Ureter (tissue), 1 donor: ENCODE measurements at places on chromosomes 12 and 14.

GRCh38 chr12:121448771-121449315 lies 48.9 kb downstream of the RNF34 start:
- DNase-seq = no peak

GRCh38 chr12:75184516-75184915 lies 25.1 kb downstream of the KCNC2 start:
- DNase-seq = no peak

DNA sequence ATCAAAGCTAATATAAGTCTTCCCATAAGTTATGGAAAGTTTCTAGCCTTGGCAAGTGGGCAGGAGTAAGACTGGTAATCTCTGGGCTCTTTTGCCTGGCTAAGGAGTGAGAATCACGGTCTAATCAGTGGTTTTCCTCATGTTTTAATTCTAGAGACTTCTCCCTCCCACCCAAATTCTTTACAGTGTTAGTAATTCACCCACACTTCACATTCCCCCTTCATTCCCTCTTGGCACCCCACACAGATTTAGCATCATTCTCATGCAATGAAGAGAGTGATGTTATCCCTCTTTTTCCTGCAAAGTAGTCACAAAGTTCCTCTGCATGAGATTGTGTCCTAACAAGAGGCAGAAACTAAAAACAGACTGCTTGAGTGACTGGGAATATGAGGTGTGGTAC lies 28.6 kb upstream of the CACNA2D4 start:
- DNase-seq = no peak

DNA sequence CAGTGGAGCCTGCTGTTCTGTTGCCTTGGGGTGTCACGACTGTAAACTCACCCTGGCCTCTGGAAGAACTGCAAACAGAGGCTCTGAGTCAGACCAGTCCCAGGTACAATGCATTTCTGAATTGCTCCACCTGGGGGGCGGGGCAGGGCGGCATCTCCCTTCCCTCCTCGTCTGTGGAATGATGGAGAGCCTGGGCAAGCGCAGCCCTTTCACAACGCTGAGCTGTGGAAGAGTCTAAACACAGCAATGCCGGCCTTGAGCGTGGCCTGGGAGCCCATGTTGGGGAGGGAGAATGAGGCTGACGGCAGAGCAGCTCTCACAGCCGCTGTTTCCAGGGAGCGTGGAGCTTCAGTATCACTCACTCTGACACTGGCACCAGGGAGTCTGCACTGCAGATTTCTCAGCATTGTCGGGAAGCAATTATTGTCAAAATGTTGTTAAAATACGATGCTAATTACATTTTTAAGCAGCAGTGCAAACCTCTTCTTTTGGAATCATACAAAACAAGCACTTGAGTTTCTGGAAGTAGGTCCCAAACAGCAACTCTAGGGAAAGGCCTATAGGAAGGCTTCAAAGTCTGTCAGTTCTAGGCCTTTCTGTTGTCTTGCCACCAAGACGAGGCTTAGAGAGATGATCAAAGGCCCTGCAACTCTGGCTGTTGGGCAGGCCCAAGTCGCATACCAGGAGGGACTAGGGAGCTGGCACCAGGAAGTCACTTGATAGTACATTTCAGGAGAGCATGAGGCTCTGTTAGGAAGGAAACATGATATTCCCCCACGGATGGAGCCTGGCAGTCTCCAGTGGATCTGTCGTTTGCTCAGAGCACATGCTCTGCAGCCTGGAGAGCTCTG lies 244.0 kb upstream of the FKBP4 start:
- no peak for DNase-seq

GRCh38 chr14:74308695-74309094 lies 6.0 kb upstream of the ABCD4 start:
- DNase-seq = no peak

DNA sequence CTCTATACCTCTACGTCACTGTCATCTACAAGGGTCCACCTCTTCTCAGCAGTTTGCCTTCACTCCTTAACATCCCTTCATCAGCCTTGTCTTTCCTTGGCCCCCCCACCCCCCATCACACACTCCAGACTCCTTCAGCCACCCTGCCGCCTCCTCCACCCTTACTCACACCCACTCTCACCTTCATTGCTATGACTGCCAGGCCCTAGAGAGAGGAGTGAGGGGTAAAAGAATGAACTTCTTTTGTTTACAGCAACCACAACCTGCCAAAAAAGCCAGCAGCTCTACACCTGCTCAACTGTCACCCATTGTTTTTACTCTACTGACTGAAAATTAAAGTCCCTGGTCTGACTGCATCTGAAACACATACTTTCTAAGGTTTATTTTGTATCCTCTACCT lies 112.8 kb downstream of the DUSP6 start:
- DNase-seq = no peak

DNA sequence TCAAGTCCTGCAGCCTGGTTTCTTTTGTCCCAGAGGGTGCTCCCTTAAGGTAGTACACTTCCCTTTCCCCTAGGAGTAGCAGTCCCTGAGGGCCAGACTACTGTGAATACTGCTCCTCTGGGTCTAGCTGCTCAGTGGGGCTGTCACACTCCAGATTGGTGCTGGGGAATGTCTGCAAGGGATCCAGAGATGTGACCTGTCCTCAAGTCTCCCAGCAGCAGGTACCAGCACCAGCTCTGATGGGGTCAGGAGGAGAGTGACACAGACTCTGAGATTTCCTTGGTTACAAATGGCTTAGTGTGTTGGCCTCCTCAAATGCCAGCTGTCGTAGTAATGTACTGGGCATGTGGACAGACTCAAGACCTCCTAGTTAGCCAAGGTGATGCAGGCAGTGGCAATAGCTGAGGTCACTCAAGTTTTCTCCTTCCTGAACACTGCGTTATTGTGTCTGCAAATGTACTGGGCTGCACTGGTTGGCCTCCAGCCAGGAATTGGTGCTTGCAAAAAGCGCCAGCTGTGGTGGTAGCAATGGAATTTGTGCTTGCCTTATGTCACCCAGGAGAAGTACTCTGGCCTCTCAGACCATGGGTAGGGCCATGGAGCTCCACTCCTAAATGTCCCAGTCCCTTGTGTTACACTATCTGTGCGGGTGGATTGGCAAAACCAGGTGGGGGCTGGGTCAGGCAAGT lies 36.4 kb upstream of the AEBP2 start:
- no peak for DNase-seq

DNA sequence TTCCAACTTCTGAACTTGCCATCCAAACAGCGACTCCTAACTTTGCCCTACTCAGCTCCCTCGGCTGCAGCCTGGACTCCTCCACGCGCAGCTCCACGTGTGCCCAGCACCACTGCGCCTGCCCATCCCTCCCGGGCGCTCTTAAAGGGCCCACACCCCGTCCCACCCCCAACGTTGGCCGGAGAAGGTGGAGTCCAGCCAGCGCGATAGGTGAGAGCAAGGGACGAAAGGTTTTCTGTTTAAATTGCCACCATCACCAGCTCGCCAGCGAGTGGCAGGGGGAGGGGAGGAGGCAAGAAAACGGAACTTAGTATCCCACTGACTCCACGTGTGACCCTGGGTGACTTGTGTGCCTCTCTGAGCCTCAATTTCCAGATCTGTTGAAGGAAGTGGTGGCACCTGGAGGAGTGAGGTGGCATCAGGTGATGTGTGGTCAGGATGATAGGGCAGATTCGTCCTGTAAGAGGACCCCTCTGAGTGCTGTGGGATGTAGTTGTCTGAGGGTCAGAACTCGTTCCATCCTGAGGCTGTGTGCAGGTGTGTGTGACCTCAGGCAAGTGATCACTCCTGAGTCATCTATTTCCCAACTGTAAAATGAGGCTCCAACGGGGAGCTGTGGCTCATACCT lies 59.7 kb downstream of the TRPV4 start:
- no peak for DNase-seq

GRCh38 chr12:51349026-51349425 lies 2.5 kb upstream of the CELA1 start:
- DNase-seq = no peak

GRCh38 chr12:124893792-124894516 lies 20.5 kb downstream of the UBC start:
- no peak for DNase-seq

GRCh38 chr14:46574221-46574977 lies 77.2 kb downstream of the RPL10L start:
- DNase-seq = no peak

DNA sequence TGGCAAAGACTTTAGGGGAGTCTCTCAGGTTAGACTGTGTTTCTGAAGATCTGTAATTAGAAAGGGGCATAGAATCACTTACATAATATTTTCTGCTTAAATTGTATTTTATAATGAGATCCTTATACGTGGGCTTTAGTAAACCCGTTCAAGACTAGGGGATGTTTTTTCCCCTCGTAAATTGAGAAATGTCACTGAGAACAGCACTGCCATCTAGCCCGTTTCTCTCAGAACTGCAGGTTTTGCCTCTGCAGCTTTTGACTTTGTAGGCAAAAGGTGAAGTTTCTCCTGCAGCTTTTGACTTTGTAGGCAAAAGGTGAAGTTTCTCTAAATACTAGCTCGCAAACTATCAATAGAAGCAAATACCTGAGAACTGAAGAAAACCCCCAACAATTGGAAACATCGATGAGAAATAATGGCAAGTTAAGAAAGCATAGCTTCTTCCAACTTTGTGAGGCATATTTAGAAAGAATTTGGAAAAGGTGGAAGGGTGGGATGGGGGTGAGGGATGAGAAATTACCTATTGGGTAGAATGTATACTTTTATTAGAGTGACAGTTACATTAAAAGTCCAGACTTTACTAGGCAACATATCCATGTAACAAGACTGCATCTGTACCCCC lies 9.9 kb upstream of the ASPG start:
- DNase-seq = no peak

- no peak for DNase-seq
Measured at GRCh38 chr12:22635812-22636211, 10.8 kb downstream of the ETNK1 start.

DNA sequence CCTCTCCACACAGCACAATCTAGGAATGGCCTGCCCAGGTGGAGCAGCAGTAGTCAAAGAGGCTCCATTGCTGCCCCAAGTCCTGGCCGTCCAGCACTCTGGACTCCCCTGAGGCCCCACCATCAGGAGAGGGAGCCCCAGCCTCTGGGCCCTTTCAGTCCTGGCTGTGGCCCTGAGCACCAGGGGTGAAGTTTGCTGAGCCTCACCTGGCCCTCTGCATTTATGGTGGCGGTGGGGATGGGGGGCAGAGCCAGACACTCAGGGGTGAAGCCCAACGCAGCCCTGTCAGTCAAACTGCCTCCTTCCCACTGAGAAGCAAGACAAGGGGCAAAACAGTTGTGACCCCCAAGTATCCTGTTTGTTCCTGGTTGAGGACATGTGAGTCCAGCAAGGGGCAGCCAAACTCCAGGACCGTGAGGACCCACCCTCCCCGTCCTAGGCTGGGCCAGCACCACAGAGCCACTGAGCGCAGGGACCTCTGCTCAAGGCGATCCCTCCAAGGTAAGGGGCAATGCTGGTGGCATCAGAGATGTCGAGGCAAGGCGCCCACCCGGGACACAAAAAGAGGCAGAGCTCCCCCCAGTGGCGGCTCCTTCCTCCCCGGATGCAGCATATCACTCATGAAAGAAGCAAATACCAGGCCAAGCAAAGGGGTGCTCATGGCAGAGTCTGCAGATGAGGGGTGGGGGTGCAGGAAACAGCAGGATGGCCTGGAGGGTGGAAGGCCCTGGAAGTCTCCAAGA lies 4.8 kb upstream of the AMN start:
- no peak for DNase-seq

DNA sequence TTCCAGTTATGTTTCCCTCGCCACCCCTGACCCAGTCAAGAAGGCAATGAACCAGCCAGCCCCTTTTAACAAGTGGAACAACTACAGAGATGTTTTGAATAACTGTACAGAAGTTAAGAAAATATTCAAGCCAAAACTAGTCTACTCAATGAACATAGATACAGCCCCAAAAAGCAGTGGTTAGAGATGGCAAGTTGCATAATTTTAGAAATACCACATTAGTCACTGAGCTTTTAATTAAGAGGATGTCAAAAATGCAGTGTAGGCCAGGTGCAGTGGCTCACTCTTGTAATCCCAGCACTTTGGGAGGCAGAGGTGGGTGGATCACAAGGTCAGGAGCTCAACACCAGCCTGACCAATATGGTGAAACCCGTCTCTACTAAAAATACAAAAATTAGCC lies 27.2 kb downstream of the PROX2 start:
- no peak for DNase-seq

GRCh38 chr12:44098786-44099185 lies 262.9 kb downstream of the TMEM117 start:
- no peak for DNase-seq

GRCh38 chr12:46439793-46440511 lies 67.4 kb upstream of the SLC38A2 start:
- no peak for DNase-seq

- DNase-seq = peak; percentile 56
Measured at GRCh38 chr14:96206461-96206860, 1.8 kb downstream of the BDKRB2 start.

DNA sequence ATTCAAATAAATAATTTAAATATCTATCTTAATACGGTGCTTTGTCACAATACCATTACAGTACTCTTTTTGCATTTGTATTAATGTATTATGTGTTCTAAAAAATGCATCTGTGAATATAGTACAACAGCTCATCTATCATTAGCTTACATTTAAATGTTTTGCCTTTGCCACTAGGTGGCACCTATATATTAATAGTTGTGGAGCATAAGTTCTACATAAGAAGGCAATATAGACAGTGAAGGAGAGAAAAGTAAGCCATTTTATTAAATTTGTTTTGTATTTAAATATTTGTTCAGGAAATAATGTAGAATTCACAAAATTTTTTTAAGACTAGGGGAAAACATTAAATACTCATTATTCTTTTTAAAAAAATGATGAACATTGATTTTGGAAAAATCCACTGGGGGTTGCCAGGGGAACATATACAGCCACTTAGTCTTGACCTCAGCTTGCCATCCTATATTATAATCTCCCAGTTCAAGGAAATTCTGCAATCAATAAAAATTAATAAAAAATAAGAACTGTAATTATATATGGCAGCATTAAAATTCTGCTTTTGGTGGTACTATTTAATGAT lies 9.8 kb downstream of the CCER1 start:
- DNase-seq = no peak

DNA sequence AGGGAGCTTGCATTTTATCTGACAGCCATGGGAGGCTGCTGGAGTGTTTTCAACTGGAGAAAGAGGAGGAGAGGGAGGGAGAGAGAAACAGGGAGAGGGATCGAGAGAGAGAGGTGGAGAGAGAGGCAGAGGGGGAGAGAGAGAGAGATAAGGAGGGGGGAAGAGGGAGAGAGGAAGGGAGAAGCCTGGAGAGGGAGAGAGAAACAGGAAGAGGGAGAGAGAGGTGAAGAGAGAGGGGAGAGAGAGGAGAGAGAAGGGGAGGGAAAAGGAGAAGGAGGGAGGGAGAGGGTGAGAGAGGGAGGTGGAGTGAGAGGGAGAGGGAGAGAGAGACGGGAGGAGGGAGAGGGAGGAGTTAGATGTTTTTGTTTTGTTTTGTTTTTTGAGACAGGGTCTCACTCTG lies 45.6 kb downstream of the DNAH10 start:
- no peak for DNase-seq

- no peak for DNase-seq
Measured at GRCh38 chr12:103441437-103442181, 54.2 kb downstream of the C12orf42 start.

DNA sequence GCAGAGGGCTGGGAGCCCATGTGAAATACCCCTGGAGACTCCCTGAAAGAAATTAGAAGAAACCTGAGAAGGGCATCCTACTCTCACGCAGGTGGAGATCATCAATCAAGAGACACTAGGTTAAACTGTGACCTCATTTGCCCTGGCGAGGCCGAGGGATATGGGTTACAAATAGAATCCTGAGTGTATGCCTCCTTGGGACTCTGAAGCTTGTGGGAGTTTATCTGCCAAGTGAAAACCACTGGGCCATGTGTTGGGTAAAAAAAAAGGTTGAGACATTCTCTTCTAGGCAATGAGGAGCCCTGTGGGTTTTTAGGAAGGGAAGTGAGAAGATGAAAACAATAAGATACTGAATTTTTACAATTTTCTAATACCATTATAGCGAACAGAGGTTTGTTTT lies 160.7 kb upstream of the ARID2 start:
- DNase-seq = no peak
